NCI-H446 (cell line): ENCODE measurements at places on chromosomes 2 and 18.

GRCh38 chr2:29114946-29115609, at the start of gene CLIP4:
Gene CLIP4 (plus strand): TSS chr2:29115415. CDS start chr2:29121389, 5,974 bp downstream.
- DNase-seq, result no peak

DNA sequence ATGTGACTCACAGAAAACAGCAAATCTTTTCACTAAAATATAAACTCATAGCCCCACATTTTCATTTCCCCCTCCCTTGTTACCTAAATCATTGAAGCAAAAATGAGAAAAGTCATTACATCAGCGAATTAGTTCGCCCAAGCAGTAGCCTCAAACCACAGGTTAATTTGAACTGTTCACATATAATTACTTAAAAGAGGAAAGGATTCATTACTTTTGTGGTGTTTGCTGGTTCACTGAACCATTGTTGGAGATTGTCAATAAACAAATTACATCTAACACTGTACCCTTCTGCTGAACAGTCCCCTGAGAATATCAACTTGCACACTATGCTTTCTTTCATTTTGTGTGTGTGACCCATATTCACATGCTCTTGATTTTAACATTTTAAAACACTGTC, 238.7 kb downstream of the ERBB4 start:
- no peak for DNase-seq

DNA sequence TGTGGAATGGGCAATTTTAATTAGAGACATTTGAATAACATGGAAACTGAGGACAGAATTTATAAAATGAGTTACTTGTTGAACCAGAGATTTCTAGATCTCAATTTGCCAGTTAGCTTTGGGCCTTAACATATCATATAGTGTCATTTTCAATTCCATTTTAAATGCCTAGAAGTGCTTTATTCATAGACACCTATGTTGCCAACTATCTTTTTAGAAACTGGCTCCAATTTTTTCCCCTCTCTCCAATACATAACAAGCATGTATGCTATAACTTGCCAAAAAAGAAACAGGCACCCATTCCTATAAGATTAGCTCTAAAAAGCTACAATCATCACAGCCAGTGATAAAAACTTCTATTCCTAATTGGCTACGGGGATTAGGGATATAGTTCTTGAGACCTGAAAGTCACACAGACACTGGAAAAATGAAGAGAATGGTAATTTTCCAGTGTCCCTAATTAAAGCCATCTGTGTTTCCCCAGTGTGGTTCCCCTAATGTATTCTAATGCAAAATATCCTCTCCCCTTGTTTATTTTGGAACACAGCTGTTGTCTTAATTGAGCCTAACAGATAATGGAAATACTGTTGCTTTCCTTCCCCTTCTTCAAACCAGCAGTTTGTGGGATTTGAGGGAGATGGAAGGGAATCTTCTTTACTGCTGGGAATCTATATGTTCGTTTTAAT, 205.5 kb upstream of the FSHR start:
- DNase-seq, result no peak

DNA sequence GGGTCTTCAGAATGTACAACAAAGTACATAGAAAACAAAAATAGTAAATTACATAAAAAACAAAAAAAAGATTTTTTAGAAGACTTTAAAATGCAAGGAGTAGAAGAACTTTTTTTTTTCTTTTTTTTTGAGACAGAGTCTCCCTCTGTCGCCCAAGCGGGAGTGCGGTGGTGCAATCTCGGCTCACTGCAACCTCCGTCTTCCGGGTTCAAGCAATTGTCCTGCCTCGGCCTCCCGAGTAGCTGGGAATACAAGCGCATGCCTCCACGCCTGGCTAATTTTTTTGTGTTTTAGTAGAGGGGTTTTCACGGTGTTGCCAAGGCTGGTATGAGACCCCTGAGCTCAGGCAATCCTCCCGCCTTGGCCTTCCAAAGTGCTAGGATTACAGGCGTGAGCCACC, 104.5 kb upstream of the ZC3H15 start:
- DNase-seq, result no peak

DNA sequence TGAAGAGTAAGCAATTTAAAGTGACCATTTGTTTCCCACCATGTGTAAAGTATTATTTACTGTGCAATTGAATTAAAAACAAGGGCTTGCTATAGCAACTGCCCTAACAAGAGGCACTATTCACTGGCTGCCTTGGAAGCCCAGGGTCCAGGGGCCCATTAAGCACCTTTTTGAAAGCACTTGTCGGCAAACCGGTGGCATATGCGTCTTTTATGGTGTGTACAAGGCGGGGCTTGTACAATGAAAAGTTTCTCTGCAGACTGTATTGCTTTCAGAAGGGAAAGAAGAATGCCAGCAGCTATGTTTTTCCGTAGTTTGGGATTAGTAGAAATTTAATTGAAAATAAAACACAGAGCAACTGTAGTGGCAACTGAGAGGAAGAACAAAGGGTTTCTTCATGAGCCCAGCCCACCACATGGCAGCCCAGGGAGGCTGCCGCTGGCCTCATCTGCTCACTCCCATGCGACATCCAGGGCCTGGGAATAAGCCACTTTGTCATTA, 279.5 kb upstream of the PARD3B start:
- no peak for DNase-seq

GRCh38 chr2:84766791-84767190, 114.1 kb downstream of the TRABD2A start:
- no peak for DNase-seq

DNA sequence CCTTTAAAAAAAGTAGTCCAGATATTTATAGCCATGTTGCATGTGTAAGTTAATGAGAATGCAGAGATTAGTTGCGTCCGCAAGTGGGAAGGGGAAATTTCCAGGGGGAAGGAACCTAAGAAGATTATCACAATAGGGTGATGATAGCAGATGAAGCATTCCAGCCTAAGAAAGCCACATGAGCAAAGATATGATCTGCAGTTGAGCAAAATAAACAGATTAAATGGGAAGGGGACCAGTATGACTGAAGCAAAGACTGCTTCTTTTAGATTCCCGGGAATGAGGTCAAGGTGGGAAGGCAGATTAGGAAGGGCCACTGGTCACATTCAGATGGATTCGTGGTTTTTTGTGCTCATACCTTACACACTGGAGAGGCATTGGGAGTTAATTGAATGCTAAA, 154.6 kb upstream of the CDH2 start:
- DNase-seq, result no peak

DNA sequence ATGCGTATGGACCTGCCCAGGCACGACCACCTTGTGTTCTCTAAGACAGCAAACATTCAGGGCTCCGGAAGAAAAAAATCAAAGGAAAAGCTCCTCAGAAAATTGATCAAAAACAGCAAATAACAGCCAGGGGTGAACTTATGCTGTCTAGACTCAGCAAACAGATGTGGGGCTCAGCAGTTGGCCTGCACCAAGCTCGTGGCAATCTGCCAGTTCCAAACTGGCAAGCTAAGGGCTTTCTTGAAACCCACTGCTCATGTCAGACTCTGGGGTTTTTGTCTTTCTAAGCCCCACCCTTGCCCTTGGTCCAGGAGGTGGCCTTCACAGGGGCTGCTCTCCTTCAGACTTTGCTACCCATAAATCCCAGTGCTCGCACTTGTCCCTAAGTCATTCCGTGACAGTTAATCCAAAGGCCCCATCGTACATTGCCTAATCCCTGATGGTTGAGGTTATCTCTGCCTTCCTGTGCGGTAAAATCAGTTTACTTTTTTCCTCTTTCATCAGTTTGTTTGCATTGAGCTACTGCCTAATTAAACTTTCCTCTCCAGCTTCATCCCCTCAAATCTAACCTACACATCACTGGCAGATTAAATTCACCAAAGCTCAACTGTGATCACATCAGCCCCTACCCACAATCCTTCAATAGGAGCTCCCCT, 408.0 kb downstream of the LRATD1 start:
- DNase-seq, result peak; percentile 86

GRCh38 chr18:44599412-44599811, 81.3 kb upstream of the SETBP1 start:
- peak; percentile 80 for DNase-seq

- DNase-seq, result no peak
Observed at GRCh38 chr2:58907644-58908043, 666.5 kb upstream of the FANCL start.

GRCh38 chr2:207506426-207506825, 23.3 kb upstream of the CREB1 start:
- no peak for DNase-seq

DNA sequence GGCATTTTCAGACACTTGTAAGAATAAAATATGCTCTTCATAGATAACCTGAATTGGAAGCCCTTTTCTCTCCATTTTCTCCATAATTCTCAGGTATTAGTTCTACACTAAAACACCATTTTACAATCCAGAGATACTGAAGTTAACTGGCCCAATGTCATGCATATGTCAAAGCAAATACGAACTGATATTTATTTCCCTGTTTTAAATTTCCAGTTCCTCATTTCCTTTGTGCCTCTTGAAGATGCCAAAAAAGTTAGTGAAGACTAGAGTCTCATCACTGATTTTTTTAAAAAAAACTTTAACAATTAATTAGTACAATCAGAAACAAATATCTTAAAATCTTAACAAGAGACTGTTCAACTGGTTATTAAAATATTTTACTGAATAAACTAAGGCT, 52.8 kb upstream of the ITGB6 start:
- DNase-seq, result no peak

DNA sequence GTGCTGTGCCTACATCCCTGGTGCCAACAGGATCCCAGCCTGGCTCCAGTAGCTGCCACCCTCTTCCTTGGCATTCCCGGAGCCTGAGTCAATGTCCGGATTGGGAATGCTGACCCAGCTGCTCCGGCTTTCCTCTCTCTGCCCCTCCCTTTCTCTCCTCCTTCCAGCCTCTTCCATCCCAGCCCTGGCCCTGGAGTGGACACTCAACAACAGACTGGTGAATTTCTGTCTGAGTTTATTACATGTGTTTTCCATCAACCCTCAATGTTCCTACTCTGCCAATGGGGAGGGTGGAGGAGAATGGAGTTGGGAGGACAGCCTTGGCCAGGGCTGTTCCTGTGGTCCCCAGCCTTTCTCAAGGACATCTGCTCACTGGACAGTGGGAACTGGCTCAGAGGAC, 917 bp upstream of the PRKAG3 start:
- no peak for DNase-seq

GRCh38 chr2:217848351-217848957, 154.3 kb downstream of the TNS1 start:
- DNase-seq, result no peak

DNA sequence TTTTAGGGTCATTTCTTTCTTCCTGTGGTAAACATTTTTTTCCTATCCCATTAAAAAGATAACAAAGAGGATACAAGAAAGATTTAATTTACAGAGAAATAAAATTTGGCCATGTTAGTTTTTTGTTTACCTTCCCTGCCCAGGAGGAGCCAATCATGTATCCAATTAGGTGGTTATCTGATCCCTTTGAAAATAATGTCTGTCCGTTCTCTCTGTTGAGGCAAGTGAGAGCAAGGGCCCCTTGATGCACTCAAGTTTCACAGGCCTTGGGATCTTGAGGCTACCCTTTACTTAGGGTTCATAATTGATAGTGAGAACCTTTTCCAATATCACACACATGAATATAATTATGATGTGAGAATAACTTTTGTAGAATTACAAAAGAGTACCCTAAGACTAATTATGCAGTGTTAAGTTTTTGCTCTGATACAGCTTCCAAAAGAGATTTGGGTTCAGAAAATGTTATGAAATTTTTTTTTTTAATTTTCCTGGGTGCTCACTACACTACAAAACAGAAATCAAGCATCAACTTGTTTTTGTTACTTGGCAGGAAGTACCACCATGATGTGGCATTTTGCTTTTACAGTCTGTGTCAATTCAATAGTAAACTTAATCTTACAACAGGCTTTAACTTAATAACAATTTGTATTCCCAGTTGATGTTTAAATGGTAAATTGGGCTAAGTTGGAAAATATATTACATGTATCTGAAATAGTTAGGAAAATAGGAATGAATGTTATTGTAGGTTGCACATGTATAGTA, 42.0 kb downstream of the AFTPH start:
- no peak for DNase-seq

DNA sequence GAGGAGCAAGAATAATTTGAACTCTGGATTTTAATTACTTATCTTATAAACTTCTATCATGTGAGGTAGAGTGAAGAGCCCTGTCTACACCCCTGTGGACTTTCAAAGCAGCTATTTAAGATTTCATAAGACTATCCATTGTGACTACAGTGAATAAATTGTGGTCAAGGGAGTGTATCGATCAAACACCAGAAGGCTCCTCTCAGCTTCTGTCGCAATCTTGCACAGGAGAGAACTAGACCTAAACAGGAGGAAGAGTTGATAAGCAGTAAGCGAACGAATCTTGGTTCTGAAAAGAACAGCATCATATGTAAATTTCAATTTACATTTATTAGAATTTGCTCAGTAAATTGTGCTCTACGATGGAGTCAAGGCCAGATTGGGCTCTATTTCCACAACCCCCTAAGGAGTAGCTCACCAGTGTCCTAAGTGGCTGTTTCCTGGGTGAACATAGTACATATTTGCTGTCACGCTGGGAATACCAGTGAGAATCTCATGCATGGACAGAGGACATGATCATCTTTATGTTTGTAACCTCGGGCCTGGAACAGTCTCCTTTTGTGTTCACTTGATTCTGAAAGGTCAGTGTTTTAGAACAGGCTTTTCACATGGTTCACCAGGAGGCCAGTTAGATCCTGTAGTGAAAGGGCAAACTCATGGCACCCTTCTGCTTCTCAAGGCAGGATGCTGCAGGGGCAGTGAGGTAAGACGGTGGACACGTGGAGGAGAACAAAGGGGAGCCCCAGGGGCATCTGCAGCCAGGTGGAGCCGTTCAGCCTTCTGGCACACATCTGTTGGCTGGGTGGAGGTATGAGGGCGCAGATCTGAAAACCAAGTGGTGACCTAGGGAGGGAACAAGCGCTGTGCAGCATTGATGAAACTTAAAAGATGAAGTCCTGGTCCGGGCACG, 33.3 kb downstream of the NPAS2 start:
- DNase-seq, result no peak

- DNase-seq, result no peak
Observed at GRCh38 chr2:183597841-183598240, 473.6 kb downstream of the NUP35 start.

GRCh38 chr18:58578835-58579560, 49.9 kb downstream of the ALPK2 start:
- no peak for DNase-seq

- no peak for DNase-seq
Observed at GRCh38 chr18:78957140-78957539, 22.5 kb upstream of the SALL3 start.

DNA sequence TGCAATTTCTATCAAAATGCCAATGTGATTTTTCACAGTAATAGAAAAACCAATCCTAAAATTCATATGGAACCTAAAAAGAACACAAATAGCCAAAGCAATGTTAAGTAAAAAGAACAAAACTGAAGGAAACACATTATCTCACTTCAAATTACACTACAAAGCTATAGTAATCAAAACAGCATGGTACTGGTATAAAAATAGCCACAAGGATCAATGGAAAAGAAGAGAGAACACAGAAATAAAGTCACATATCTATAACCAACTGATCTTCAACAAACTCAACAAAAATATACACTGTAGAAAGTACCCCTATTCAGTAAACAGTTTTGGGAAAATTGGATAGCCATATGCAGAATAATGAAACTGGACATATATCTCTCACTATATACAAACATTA, 252.2 kb upstream of the CYP26B1 start:
- DNase-seq, result no peak

GRCh38 chr2:12047761-12048160, 301.3 kb downstream of the LPIN1 start:
- no peak for DNase-seq
